ENCODE measurements at places on chromosomes 11 and 22. TPM values are rescaled to one million over a fixed set of nuclear protein-coding genes. Genes with fewer than 3 reads are reported as not detected.
A peak's percentile ranks its signal among the peaks of the same experiment; 100 is the strongest.

DNA sequence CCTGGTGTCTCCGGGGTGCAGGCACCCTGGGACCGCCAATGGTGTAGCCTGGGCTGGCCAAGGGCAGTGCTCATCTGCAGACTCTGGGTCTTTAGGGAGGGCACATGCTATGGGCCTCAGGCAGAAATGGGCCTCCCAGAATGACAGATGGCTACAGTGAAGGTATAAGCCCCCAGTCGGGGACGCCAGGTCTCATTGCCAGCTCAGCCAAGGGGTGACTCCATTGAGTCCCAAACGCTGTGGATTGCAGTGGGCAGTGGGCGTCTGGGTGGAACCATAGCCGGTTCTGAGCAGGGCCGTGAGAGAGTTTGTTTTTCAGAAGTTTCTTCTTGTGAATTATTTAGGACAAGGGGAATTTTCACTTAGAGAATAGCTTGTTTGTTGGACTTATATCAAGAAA is 516.9 kb downstream of the TBC1D22A start:
- peaks cover 15% of the 10 kb centered on the region for H3K27me3 ChIP-seq
- H3K27ac ChIP-seq: no peak overlapping the region
- DNase-seq: no peak

DNA sequence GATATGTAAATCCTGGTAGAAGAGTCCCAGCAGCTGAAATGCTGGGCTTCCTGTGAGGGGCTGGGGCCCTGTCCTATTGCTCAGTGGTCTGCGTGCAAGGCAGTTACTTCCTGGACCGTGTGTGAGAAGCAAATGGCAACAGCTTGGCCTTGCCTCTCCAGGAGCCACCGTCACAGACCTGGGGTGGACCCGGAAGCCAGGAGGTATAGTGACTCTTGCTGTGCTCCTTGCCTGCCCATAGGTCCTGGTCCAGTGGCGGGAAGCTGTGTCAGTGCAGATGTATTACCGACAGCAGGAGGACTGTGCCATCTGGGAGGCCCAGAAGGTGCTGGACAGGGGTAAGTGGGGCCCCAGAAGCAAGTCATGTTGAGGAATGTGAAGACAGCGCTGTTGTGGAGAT is 54.3 kb downstream of the PISD start:
- H3K27ac ChIP-seq: no peak overlapping the region
- H3K4me3 ChIP-seq: no peak overlapping the region
- peaks cover 6% of the 10 kb centered on the region for H3K4me1 ChIP-seq
- H3K27me3 ChIP-seq: no peaks in the 10 kb centered on the region
- DNase-seq: no peak
- H3K36me3 ChIP-seq: no peaks in the 10 kb centered on the region

GRCh38 chr11:299951-300735 is 817 bp upstream of the IFITM5 start:
- H3K4me1 ChIP-seq: no peaks in the 10 kb centered on the region
- H3K36me3 ChIP-seq: no peaks in the 10 kb centered on the region
- H3K4me3 ChIP-seq: no peak overlapping the region
- DNase-seq: peak; percentile 42

DNA sequence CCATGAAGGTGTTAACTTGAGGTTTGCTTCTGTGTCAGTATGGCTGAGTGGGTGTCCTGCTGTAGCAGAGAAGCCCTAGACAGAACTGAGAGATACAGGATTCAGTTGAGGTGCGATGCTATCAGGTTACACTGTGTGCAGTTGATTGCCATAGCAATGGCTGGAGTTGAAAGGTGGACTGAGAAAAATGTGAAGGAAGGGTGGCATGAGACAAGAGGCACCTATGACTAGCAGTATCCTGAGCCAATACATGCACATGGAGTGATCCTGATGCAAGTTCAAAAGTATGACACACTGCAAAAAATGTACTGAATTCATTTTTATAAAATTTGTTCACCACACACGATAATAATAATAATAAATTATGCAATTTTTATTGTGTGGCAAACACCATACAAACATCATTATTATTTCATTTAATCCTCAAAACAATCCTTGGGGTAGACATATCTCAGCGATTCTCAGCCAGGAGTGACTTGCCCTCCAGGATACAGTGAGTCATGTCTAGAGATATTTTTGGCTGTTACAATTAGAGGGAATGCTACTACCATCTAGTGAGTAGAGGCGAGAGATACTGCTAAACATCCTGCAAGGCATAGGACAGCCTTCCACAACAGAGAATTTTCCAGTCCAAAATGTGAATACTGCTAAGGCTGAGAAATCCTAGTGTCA is 3.9 kb upstream of the PIWIL4 start:
- no peak overlapping the region for H3K4me3 ChIP-seq
- H3K36me3 ChIP-seq: no peaks in the 10 kb centered on the region
- peak overlapping the region; percentile 77 for H3K27ac ChIP-seq
- DNase-seq: peak; percentile 90
- peaks cover 29% of the 10 kb centered on the region for H3K4me1 ChIP-seq

- no peak overlapping the region for H3K4me3 ChIP-seq
- H3K27me3 ChIP-seq: no peaks in the 10 kb centered on the region
- H3K27ac ChIP-seq: no peak overlapping the region
- H3K4me1 ChIP-seq: no peaks in the 10 kb centered on the region
- no peak for DNase-seq
Observed at GRCh38 chr11:10969387-10969786, 111.5 kb upstream of the ZBED5 start.

GRCh38 chr11:115290893-115291292 is 213.3 kb downstream of the CADM1 start:
- no peaks in the 10 kb centered on the region for H3K4me1 ChIP-seq
- no peak for DNase-seq
- no peaks in the 10 kb centered on the region for H3K27me3 ChIP-seq
- H3K4me3 ChIP-seq: no peak overlapping the region
- H3K27ac ChIP-seq: no peak overlapping the region

DNA sequence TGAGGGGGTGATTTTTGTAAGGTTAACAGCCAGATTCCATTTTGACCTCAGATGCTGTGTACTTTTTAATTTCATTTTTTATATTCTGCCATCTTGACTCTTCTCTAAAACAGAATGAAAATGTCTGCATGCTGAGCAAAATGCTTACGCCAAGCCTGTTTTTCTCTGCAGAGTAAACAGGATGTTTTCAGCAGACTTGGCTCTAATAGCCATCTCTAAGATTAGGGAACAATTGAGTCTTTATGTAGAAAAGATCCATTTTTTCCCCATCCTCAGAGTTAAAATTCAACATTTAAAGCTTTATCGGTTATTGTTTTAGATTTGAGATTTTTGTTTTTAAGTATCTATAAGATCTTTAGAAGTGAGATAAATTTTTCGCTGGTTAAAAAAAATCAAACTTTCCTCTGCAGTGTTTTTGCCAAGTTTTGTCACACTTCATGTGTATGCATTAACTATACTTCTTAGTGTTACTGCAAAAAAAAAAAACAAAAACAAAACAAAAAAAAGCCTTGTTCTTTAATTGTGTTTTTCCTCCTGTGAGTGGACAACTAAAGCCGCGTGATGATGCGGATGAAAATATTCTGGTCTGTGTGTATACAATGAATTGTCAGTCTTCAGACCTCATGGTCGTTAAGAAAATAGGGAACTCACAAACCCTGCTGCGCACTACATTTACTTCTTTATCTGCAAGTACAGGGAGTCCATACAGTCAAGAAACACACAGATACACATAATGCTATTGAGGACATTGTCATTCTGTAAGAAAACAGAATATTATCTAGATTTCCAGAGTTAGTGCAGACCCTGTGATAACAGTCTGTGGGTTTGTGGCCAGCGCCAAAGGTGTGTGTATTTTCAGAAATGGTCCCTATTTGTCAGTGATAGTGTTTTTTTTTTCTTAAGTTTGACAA is 17.5 kb upstream of the ADSL start:
- no peak overlapping the region for H3K27ac ChIP-seq
- H3K4me1 ChIP-seq: no peaks in the 10 kb centered on the region
- H3K36me3 ChIP-seq: peaks cover 9% of the 10 kb centered on the region
- H3K27me3 ChIP-seq: no peaks in the 10 kb centered on the region
- no peak for DNase-seq

GRCh38 chr11:115944596-115944995 is 440.4 kb upstream of the CADM1 start:
- H3K27me3 ChIP-seq: no peaks in the 10 kb centered on the region
- H3K4me1 ChIP-seq: no peaks in the 10 kb centered on the region

DNA sequence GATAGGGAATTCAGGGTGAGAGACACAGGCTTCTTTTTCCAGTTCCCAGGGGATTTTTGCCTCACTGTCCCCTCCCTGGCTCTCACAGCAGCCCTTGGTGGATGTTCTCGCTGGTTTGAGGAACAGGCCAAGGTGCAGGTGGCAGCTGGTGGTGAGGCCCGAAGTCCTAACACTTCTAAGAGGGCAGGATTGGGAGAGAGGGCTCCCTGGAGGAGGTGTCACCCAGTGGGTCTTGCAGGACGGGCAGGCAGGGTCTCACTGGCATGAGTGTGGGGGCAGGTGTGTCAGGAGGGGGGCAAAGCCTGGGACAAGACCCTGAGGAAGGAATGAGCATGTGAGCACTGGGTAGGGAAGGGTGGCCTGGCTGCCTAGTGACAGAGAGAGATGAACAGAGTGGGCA is 9.2 kb downstream of the ADORA2A start:
- no peaks in the 10 kb centered on the region for H3K27me3 ChIP-seq
- peaks cover 42% of the 10 kb centered on the region for H3K4me1 ChIP-seq
- peak overlapping the region; percentile 64 for H3K27ac ChIP-seq
- no peak overlapping the region for H3K4me3 ChIP-seq
- no peaks in the 10 kb centered on the region for H3K36me3 ChIP-seq
- DNase-seq: no peak

DNA sequence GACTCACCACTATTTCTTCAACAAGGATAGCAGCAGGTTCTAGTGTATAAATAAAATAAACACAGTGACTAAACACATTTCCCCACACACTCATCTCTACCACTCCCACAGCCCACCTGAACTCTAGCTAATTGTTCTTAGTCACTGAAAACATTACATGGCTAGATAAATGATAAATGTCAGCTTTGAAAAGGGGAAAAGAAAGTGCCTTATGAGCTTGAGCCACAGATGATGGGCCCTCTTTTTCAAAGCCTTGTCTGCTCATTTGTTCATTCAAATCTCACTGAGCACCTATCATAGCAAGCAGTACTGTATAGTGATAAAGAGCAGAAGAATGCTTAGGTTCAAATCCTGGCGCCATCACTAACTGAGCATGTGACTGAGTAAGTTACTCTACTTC is 58.3 kb downstream of the SIK3 start:
- no peak overlapping the region for H3K4me3 ChIP-seq
- H3K4me1 ChIP-seq: peaks cover 33% of the 10 kb centered on the region
- no peaks in the 10 kb centered on the region for H3K27me3 ChIP-seq
- peak; percentile 25 for DNase-seq

- H3K27me3 ChIP-seq: no peaks in the 10 kb centered on the region
- no peak overlapping the region for H3K4me3 ChIP-seq
- H3K36me3 ChIP-seq: no peaks in the 10 kb centered on the region
- peak; percentile 35 for DNase-seq
- no peak overlapping the region for H3K27ac ChIP-seq
- 0 out of 2 replicates have a peak, but pooled peaks cover 12% of the 10 kb centered on the region for H3K4me1 ChIP-seq
Observed at GRCh38 chr11:74307434-74307833, 4.0 kb downstream of the P4HA3 start.

GRCh38 chr11:28393348-28393747 is 285.2 kb downstream of the METTL15 start:
- H3K36me3 ChIP-seq: no peaks in the 10 kb centered on the region
- H3K4me3 ChIP-seq: no peak overlapping the region
- no peak overlapping the region for H3K27ac ChIP-seq
- DNase-seq: no peak
- no peaks in the 10 kb centered on the region for H3K4me1 ChIP-seq

- peaks cover 24% of the 10 kb centered on the region for H3K4me1 ChIP-seq
- H3K4me3 ChIP-seq: no peak overlapping the region
- H3K27ac ChIP-seq: 0 out of 2 replicates have a peak overlapping the region, but pooled peaks have one; percentile 7
- H3K27me3 ChIP-seq: no peaks in the 10 kb centered on the region
Observed at GRCh38 chr11:57407010-57407920, 16.8 kb upstream of the PRG2 start.

DNA sequence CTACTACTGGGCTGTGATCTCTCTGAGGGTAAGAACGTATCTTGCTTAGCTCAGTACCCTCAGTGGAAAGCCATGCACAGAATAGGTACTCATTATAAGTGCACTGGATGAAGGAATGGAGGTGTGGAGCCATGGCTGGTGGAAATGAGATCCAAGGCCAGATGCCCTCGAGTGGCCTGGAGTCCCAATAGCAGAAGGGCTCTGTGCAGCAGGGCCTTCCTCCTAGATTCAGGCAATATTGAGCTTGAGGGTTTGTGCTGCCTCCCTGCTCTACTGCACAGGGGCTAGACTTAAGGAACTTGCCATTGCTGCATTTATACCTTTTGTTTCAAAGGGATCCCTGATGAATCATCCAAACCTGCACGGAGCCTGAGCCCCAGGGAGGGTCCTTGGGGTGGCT is 33.6 kb upstream of the TUB start:
- H3K4me3 ChIP-seq: no peak overlapping the region
- no peaks in the 10 kb centered on the region for H3K27me3 ChIP-seq
- H3K36me3 ChIP-seq: no peaks in the 10 kb centered on the region
- no peaks in the 10 kb centered on the region for H3K4me1 ChIP-seq

GRCh38 chr22:30178181-30179126 is 68.1 kb downstream of the LIF start:
- no peaks in the 10 kb centered on the region for H3K27me3 ChIP-seq
- no peaks in the 10 kb centered on the region for H3K36me3 ChIP-seq
- DNase-seq: peak; percentile 24
- H3K4me3 ChIP-seq: no peak overlapping the region

GRCh38 chr11:120633616-120634393 is 122.3 kb downstream of the GRIK4 start:
- no peak overlapping the region for H3K27ac ChIP-seq
- no peaks in the 10 kb centered on the region for H3K36me3 ChIP-seq
- H3K27me3 ChIP-seq: peaks cover 42% of the 10 kb centered on the region
- no peaks in the 10 kb centered on the region for H3K4me1 ChIP-seq
- no peak for DNase-seq
- H3K4me3 ChIP-seq: no peak overlapping the region

DNA sequence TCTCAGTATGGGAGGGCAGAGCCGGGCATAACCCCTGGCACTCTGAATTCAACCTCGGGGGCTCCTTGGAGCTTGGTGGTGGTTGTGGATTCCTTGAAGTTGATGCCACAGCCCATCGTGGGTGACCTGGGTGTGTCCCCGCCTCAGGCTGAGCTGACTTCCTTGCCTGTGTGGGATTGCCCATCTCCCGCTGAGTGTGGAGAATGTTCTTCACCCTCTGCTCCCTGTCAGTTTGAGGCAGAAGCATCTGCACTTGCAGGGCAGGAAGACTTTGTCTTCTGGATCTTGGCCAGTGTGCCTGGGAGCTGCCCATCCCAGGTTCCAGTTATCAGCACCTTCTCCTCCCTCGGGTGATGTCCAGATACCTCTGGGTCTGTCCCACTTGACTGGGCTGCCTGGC is 25.3 kb downstream of the CD82 start:
- no peaks in the 10 kb centered on the region for H3K36me3 ChIP-seq
- no peaks in the 10 kb centered on the region for H3K27me3 ChIP-seq
- DNase-seq: no peak
- H3K27ac ChIP-seq: no peak overlapping the region

OR2AG1 gene
- not detected for total RNA-seq

MMP10 gene
- total RNA-seq: 0.97 TPM

OR51I2 gene
- not detected for total RNA-seq

TMEM126A gene
- 21.5 TPM for total RNA-seq

CASP4 gene
- 114 TPM for total RNA-seq

ZNF215 gene
- total RNA-seq: 4.9 TPM

SHANK2 gene
- total RNA-seq: 3.9 TPM

SCGB1D2 gene
- total RNA-seq: not detected
